ENCODE measurements at places on chromosomes 2 and 18.

DNA sequence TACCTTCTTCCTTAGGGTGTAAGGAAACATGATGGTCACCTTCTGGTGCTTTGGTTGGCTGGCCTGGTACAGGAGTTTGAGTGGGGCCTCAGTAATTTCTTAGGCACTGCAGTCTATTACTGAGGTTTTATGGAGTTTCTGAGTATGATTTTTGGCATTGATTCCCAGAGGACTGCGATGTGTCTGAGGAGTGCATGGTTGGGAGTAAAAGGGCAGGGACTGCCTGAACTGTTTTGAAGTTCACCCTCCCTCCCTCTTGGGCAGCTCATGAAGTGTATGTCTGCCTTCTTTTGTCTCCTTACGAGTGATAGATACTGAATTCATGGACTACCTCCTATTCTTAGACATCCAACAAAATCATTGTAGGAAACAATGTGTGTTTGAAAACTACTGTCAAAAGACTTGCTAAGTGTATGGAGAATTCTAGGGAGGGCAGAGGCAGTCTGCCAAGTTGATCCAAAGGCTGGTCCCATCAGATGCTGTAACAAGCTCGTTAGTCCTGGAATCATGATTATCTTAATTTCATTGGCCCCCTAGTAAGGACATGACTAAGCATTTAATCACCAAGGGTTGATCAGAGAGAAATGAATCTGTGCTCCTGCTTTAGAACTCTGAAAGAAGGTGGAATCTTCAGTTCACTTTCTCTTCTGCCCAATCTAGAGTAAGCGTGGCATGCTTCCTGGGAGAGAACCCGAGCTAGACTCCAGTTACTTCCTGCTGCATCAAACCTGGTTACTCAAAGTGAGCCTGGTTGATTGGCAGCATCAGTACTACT, 26.5 kb downstream of the LYPD6B start:
- no peak for DNase-seq

DNA sequence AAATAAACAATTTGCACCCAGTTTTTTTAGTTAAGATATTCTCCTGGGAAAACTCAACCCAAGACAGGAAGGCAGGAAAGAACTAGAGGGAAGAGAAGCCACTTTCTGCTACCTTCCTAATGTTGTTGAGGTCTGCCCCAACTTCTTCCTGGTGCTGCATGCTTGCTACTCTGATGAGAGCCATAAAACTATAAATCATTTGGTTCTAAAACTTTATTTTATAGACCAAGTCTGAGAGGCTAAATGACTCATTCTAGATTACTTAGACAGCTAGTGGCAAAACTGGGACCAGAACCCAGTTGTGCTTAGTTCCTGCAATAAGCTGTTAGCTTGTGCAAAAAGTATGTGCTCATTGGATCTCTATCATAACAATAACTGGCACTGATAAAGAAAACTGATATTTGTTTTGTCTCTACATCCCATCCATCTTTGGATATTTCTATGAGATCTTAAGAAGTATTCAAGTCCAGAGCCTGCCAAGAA, 344.9 kb upstream of the SLC14A2 start:
- DNase-seq: no peak

GRCh38 chr2:82959727-82960126, 1499.4 kb downstream of the SUCLG1 start:
- DNase-seq: peak; percentile 18

- DNase-seq: peak; percentile 61
Observed at GRCh38 chr2:234308813-234309195, 188.1 kb downstream of the ARL4C start.

DNA sequence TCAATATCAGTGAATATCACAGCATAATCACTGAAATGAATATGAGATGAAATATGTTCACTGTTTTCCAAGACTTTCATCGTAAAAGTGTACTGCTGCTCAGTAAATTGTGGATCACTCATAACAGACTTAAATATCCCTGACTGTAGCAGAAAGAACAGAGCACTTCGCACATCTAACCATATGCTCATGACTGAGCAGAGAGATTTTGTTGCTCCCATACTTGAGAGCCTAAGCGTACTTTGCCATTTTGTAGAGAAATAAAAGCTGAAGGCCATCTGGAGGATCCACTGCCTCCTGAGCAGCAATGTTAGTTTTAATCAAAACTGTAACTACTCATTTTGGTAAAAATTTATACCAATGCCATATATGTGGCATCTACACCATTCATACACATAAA, 243.5 kb downstream of the STK39 start:
- no peak for DNase-seq

- DNase-seq: peak; percentile 16
Observed at GRCh38 chr2:65129286-65129825, 550 bp downstream of the RAB1A start.

GRCh38 chr18:13488281-13488929, 238.0 kb downstream of the FAM210A start:
- DNase-seq: no peak

DNA sequence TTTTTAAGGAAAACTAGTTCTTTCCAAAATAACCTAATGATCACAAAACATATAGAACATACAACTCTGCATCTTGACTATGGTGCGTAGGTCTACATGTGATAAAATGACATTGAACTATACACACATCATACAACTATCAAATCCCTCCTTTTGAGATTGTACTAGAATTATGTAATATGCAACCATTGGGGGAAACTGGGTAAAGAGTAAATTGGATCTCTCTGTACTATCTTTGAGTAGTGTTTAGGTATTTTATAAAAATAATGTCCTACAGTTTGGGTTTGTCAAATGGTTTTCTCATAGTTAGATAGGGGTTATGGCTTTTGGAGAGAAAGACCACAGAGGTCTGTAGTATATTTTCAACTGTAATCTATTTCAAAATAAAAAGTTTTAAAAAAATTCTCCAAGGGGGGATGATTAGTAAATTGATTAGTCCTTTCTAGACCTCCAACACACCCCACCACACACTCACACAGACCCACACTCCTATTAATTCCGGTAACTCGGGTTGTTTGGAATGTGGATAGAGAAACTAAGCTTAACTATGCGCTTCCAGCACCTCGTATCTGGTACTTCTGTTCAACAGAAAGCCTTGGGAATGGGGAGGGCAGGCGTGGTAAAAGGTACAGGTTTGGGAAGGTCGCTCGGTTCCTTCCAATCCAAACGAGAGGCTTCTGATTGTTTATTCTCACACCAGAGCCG, 695 bp upstream of the BIRC6 start:
- DNase-seq: peak; percentile 52

- peak; percentile 84 for DNase-seq
Observed at GRCh38 chr2:207239754-207240494, 74.2 kb upstream of the KLF7 start.

GRCh38 chr2:30239308-30239985, 8.1 kb downstream of the LBH start:
- peak; percentile 85 for DNase-seq

GRCh38 chr18:26806224-26806623, 59.3 kb downstream of the AQP4 start:
- no peak for DNase-seq

DNA sequence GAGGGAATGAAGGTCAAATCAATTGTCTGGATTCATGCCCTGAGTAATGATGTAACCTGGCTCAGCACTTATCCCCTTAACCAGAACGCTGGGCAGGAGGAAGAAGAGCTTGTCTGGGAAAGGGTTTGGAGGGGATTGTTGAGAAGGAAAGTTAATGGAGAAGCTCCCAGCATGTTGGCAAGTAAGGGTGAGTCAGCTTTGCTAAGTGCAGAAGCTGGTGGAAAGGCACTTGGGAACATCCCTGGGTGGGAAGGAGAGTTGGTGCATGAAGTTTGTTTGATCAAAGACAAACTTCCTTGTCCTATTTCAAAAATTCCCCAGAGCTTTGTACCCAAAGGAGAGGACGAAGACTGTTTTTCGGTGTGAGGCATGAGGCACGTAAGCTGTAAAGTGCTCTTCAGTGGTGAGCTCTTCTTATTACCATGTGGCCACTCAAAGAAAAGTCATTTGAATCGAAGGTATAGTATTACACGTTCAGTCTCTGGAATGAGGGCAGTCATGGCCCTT, 17.6 kb upstream of the DAW1 start:
- DNase-seq: peak; percentile 21

GRCh38 chr2:106976548-106976947, 90.6 kb upstream of the ST6GAL2 start:
- no peak for DNase-seq

GRCh38 chr2:239018271-239019182, 170.6 kb downstream of the TWIST2 start:
- no peak for DNase-seq

DNA sequence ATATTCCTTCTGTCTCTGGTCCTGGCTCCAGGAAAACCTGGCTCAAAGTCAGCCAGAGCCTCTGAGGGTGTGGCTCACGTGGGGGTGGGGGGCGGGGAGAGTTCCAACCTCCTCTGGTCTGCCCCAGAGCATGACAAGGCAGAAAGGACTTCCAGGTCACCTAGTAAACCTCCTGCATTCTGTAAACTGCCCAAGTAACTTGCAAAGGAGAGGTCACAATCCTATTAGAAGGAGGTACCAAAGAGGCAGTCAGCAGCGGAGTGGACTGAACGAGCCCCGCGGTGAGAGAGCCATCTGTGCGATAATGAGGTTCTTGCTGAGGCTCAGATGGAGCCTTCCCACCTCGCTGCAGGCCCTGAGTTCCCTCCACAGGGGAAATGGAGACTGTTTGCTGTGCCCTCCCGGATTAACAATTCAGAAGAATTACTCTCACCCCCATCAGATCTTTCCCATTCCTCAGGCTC, 58.9 kb upstream of the GATA6 start:
- no peak for DNase-seq

DNA sequence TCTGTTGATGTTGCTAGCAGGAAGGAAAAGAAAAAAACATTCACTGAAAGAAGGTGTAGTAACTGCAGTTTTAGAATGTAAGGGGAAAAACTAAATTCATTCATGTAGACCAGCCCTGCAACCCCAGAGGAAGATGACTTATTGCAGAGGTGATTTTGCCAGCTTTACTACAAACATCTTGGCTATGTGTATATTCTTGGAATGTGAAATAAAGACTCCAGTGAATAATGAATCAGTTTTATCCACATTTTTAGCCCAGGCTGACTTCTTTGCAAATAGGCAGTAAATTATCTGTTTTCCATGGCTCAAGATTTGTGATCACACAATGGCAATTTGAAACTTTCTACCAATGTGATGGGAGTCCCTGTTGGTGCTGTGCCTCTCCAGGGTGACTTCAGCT, 206.1 kb upstream of the SETBP1 start:
- DNase-seq: no peak

GRCh38 chr2:241551998-241552737, 6.4 kb upstream of the BOK start:
- DNase-seq: no peak

DNA sequence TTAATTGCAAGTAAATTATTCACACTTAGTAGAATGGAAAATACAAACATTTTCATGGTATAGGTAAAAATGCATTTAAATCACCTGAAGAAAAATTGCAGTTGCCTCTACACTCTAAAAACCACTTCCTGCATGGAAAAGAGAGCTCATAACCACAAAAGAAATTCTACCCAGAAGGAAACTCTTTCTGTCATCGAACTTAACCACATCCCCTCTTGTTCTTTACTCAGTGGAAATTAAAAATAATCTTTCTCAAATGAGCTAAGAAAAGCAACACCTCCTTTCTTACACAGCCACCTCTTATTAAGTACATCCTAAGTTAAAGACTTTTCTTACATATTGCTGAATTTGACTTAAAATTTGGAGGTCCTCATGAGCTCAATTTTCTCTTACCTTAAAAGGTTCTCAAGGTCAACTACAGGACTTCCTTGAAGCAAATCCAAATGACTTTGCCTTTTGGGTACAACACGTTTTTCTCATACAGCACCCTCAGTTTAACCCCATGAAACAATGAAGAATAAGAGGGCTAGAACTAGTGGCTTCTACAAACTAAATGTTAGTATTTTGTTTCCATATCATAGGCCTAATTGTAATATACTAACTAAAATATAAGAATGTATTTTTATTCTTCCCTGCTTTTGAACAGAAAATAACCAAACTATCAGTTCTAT, 109.1 kb upstream of the CRIM1 start:
- DNase-seq: peak; percentile 49

GRCh38 chr2:109460553-109461324, 153.0 kb downstream of the SEPTIN10 start:
- DNase-seq: no peak

- DNase-seq: peak; percentile 93
Observed at GRCh38 chr2:112055730-112056625, 909 bp downstream of the TMEM87B start.

- no peak for DNase-seq
Observed at GRCh38 chr2:76288598-76288997, 577.9 kb upstream of the GCFC2 start.

DNA sequence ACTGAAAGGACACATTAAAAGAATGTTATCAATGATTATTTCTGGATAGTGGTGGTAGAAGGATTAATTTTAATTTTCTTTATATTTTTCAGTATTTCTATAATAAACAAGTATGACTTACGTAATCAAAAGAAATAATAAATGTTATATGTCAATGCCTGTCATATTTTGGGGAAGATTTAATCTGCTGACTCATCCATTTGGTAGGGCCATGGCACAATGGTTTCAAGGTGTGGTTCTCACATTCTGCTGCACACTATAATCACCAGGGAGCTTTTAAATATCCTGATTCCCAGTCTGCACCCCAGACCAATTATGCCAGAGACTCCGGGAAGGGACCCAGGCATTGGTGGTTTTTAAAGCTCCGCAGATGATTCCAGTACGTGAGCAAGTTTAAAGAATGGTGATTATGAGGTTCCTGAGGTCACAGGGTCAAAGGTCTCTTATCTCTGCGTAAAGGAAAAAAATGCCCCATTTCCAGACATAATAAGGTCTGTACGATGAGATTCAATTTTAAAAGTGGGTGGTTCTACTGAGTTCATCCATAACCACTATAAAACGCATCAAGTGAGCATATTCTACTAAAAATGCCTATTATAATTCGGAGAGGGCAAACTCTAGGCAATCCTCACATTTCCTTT, 27.2 kb downstream of the WIPF1 start:
- no peak for DNase-seq

- peak; percentile 69 for DNase-seq
Observed at GRCh38 chr2:127155028-127155581, 48.2 kb upstream of the BIN1 start.

- DNase-seq: no peak
Observed at GRCh38 chr2:192735447-192735846, 540.7 kb upstream of the TMEFF2 start.

GRCh38 chr2:168976034-168976654, 55.0 kb downstream of the ABCB11 start:
- DNase-seq: no peak

GRCh38 chr18:34031810-34032209, 192.9 kb downstream of the NOL4 start:
- no peak for DNase-seq

DNA sequence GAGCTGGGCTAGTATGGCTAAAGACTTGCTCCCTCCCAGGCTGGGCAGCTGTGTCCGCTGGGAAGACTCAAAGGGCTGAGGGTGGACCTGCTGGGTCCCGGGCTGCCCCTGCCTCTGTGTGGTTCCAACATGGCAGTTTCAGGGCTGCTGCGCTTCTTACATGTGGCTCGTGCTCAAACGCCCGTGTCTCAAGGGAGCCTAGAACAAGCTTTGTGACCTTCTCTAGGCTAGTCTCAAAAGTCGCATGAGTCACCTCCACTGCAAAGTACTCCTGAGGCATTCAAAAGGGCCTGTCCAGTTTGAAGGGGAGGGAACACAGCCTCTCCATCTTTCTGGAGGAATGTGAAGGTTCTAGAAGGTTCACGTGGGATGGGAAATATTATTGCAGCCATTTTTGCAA, 44.7 kb upstream of the RAB31 start:
- no peak for DNase-seq
